ENCODE measurements at places on chromosomes 6 and 20.

GRCh38 chr6:8825726-8826125, 390.4 kb upstream of the SLC35B3 start:
- no peak for DNase-seq

- no peak for DNase-seq
These were observed 23.2 kb upstream of the TXNDC5 start for GRCh38 chr6:7933794-7934193.

DNA sequence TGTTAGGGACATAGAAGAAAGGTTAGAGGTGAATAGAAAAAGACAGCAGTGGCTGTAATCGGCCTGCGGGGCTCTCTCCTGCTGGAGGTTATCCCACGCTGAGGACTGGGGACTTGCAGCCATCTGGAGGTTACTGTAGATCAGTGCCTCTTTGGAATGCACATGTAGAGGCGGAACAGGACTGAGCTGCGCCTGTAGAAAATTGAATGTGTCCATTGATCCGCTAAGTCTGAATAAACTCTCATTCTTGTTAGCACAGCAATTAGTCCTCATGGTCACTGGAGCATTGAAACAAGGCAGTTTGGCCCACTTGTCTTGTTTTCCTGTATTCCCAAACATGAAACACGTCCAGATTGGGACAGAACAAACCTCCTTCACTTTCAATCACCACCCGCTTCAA, 46.3 kb upstream of the F13A1 start:
- no peak for DNase-seq

GRCh38 chr6:167664678-167665660, 161.7 kb upstream of the AFDN start:
- no peak for DNase-seq

DNA sequence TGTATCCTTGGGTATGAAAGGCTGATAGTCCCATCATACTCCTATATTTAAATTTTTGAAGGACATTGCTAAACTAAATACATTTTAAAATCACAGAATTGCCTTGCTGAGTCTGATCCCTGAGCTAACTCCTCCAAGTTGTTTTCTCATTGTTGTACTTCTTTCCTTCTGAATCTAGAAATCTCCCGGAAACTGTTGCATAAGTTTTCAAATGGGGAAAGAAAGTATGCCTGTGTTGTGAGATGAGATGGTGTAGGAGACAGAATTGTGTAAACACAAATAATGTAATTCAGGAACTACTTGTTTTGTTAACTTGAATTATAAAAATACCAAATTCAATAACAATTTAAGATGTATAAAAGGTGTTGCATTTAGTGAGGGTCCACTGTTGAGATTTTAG, 7.3 kb downstream of the PNRC1 start:
- DNase-seq, result no peak

DNA sequence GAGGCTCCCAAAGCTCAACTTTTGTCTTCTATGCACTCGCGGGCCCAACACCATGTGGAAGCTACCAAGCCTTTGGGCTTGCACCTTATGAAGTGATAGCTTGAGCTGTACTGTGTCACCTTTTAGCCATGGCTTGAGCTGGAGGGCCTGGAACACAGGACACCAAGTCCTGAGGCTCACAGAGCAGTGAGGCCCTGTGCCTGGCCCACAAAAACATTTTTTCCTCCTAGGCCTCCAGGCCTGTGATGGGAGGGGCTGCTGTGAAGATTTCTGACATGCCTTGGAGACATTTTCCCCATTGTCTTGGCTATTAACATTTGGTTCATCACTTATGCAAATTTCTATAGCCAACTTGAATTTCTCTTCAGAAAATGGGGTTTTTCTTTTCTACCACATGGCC, 96.5 kb downstream of the MMUT start:
- DNase-seq, result no peak

DNA sequence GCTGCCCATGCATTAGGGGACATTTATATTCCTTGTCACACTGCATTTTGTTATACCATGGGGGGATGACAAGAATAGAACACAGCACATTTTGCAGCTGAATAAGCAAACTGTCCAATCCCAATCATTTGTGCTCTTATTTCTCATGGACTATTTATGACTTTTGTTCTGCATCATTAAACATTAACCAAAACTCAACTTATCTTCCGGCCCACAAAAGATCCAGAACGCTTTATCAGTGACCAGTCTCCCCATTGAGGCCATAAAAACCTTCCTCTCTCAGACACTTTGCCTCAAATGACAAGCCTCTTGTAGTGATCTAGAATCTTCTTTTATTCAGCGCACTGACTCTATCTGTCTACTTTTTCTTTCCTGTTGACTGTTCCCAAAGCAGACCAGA, 28.4 kb upstream of the FOXQ1 start:
- no peak for DNase-seq

DNA sequence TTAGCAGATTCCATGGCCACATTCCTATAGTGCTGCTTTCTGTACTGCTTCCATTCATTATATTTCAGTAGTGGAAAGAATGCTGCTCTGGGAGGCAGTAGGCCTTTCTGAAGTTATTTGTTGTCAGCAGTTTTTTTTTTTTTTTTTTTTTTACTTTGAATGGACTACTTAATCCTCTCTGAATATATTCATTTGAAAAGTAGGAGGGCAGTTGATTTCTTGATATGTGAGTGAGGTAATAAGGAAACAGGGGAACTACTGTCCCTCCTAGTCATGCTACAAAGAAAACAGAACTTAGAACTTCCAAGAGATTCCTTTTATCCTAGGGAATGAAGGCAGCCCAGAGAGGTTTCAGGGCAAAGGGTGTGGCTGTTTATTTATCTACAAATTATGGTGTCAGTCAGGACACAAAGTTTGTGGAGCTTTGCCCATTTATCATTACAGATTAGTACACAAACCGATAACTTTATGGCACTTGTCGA, 155.9 kb downstream of the JARID2 start:
- DNase-seq, result no peak

GRCh38 chr6:15420959-15421438, 175.1 kb downstream of the JARID2 start:
- DNase-seq, result no peak

DNA sequence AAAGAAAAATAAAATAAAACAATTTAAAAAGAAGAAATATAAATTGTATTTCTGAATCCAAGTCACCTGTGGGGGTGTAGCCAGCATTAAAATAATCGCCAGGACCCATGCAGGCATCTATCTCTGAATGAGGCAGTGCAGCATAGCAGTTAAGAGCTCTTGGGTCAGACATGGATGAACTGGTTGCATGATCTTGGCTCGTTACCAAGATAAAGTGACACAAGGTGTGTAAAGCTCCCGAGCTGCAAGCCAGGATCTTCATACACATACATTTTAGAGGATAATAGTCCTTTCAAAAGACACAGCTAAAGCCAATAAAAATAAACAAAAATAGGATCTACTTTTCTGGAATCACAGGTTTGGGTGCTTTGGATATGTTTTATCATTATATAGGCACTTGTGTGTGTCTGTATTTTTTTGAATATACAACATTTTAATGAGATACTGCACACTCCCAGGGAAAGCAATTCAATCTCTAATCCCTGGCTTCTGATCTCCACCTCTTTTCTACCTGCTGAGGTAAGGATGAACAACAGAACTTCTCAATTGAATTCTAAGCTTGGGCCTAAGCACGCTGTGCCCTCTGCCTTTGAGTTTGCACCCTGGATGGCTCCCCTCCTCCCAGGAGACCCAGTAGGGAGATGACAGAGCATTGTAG, 8.9 kb downstream of the TRIM10 start:
- no peak for DNase-seq

GRCh38 chr6:1729133-1729749, 119.5 kb downstream of the FOXC1 start:
- DNase-seq, result no peak

DNA sequence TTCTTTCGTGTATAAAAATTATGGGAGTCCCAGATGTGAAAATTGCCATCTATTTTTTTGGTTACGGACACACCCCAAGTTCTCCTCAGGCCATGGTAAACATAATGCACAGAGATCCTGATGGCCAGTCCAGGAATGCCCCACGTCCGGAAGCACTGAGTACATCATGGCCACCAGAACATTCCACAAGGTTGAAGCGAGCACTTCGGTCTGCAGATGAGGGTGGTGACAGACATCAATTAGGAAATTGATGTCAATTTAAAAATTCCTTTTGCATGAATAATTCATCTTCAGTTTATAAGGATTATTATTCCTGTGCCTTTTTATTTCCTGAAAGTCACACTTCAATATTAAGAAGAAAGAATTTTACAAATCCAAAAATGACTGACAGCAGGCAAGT, 13.2 kb upstream of the EXOC2 start:
- DNase-seq, result no peak

DNA sequence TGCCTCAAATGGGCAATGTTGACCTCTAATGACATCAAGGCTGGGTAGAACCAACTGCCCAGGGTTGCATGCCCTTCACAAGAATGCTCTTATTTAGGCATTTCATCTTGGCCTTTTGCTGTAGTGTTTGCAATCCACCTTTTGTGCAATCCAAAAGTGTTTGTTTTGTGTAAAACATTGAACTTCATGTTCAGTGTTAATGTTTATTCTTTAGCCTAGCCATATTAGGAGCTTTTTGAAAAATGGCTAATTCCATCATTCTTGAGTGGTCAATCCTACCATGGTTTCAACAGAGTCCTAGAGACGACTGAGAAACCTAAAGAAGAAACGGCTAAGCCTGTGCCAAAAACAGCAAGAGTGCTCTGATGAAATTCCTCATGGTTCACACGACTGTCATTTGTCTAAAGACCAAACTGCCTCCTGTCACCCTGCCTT, 279.6 kb upstream of the PRDM1 start:
- DNase-seq, result no peak

DNA sequence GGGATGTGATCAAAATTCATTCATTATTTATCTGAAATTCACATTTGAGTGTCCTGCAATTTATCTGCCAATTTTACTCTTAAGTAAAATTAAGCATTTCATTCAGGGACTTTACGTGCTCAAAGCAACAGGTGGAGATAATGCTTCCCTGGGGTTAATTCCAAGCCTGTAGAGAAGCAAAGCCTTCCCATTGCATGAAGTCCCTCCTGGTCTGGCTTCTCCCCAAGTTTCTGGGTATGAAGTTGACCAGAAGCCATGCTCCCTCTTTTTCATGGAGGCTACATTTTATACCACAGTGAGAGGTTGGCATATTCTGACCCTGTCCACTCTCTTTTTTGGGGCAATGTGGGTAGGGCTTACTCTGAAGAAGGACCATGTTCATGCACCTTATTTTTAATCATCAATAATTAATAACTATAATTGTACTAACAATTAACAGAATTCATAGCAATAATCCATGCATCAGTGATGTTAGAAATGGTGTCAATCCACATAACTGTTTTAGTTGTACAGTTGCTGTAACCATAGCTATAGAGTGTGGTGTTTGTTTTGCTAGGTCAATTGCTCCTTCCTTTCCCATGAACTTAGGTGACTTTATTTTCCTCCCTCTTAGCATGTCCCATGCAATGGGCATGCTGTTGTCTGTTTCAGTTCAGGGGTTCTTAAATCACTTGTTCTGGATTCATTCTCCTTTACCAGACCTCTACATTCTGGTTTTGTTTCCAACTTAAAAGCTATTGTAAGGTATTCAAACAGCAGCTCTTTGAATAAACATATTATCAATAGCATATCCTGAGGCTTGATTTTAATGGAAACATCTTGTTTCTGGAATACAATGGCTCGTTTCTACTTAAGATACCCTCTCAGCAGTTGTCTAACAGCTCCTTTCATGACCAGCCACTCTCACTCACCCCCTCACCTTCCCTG, 1.5 kb downstream of the LAMA4 start:
- no peak for DNase-seq

DNA sequence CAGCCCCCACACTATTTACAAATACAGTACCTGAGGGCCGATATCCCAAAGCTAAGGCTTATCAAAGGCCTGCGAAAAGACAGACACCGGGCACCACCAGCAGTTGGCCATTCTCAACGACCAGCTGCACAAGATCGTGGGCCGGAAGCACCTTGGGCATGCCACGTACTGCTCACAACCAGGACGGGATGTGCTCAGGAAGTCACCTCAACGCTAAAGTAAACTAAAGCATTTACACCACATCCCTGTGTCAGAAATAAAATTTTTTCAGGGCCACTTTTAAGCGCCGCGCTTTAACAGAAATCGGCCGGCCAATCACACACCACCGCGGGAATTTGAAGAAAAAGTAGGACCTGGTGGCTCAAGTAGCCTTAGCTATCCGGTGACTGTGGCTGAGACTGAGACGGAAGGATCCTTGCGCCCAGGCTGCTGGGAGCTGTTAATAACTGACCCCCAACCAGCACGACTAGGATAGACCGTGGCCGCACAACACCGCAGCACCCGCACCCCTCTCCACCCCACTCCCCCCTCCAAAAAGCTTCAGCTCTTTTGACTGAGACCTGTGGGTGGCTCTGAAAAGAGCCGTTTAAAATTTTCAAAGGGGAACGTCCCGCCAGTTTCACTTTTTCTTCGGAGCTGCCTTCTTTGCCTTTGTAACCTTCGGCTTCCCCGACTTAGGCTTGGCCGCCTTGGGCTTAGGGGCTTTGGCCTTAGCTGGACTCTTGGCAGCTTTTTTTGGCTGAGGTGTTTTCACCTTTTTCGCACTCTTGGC, 131.2 kb upstream of the BTN3A2 start:
- no peak for DNase-seq

- DNase-seq, result no peak
These were observed 435 bp downstream of the CENPB start for GRCh38 chr20:3786126-3786484.

DNA sequence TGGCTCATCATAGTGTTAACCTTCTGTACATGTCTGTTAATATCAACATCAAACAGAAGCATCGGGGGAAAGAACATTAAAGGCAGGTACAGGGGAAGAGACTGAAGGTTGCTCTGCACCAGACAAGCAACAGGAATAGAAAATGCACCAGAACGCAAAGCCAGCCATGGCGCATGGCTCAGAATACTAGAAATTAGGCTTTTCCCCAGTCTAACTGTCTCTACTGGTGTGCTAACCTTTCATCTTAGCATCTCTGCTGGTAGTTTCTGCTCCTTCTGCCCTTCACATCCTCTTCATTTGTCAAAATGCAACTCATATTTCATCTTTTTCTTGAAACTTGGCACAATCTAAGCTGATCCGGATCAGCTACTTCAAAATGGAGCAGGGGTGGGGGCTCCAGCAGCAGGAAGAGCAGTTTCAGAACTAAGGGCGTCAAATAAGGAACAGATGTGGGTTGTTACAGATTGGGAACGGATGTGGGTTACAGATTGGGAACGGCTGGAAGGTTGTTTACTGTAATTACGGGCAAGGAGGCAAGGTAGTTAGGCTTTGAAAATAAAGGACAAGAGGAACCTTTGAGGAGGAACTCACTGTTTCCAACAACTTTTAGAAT, 13.1 kb upstream of the RNASET2 start:
- DNase-seq, result no peak

GRCh38 chr6:39830444-39830843, 38.3 kb downstream of the DAAM2 start:
- DNase-seq, result no peak

DNA sequence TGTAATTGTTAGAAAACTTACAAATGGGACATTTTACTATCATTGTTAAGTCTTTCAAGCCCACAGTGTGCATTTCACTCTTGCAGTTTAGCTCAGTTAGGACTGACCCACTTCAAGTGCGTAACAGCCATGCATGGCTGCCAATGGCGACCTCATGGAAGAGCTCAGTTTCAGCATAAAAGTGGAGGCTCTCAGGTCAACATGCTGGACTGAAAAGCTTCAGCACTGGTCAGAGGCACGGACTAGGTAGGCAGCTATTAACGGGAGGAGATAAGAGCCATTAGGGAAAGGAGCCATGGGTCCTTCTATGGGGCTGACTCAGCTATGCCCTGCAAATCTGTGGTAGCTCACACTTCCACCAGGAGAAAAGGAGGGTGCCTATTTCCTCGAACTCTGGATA, 101.8 kb downstream of the TTLL2 start:
- no peak for DNase-seq

All from activated T-helper 9 cell treated with anti-CD3 and anti-CD28 coated beads, Interleukin-2, amount 50 U/mL, for 16 hours (primary cell).